Activated CD4-positive, CD25-positive, alpha-beta regulatory T cell treated with anti-CD3 and anti-CD28 coated beads, Interleukin-2, amount 50 U/mL, for 16 hours (primary cell): ENCODE measurements at places on chromosomes 3 and 15.

DNA sequence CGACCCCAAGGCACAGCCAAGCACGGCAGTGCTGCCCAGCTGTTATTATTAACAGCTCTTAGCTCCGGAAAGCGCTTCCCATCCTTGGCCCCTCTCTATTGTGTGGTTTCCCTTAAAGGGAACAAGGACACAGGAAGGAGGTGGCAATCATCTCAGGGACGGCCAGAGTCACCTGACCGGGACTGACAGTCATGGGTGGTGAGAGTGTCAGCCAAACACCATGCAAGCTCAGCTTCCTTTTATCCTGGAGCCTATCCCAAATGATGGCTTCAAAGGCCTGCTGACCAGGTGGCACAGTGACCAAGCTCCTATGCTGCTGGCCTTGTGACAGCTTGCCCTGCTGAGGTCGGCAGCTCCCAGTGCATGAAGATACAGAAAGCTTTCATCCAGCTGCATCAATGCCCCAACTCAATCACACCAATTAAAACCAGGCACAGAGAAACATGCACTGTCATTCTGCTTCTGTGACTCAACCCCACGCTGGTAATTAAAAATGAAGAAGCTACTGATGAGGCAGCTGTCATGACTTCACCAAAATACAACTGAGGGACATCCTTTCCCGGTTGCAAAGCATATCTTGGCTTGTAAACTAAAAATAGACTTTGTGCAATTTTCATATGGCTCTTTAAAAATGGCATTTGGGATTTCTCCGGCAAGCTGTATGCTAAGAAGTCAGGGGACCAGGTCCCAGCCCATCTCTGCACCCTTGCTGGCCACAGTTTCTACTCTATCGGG lies 34.0 kb downstream of the PCSK6 start:
- DNase-seq: no peak

DNA sequence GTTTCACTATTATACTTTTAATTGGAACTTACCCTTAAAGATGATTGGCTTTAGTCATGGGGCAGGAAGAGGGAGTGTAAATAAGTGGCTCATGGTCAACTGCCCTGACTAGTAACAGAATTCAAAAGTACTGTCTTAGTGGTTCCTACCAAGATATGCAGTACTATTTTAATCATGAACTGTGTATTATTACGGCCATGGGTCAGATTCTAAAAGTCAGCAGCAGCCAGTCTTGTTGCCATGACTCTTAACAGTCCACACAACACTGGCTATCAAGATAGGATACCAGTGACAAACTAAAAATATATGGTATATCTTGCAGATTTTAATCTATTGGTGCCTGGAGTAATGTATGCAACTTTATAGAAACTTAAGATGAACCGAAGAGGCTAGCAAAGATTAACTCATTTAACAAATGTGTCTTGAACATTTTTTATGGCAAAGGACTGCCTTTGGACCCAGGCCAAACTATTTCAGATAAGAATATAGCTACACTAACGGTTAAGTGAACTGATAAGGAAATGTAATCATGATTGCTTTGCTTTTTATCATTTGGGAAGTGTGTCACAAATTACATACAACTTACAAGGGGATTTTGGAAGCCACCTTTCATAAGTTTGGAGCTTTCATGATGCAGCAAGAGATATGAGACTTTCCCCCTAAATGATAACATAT lies 163.7 kb downstream of the TCF12 start:
- DNase-seq: no peak

DNA sequence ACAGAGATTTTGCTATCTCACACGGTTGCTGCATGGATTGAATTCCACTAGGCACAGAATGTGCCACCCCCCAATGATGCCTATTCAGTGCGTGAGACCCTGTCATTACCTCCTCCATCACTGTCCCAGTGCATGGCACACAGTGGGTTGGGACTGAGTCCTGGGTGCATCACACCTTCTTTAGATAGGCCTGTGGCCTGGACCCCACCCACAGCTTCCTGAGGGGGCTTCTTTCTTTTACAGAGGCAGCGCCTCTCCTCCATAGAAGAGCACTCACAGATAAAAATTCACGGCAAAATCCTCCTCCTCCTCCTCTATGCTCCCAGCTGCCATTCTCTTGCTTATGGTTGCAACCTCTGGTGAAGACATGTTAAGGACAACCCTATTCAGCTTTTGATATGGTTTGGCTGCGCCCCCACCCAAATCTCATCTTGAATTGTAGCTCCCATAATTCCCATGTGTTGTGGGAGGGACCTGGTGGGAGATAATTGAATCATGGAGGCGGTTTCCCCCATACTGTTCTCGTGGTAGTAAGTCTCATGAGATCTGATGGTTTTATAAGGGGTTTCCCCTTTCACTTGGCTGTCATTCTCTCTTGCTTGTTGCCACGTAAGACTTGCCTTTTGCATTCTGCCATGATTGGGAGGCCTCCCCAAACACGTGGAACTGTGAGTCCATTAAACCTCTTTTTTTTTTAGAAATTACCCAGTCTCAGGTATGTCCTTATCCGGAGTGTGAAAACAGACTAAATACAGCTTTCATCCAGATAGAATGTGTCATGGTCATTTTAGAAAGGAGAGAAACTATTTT lies 147.6 kb downstream of the KLF13 start:
- no peak for DNase-seq

DNA sequence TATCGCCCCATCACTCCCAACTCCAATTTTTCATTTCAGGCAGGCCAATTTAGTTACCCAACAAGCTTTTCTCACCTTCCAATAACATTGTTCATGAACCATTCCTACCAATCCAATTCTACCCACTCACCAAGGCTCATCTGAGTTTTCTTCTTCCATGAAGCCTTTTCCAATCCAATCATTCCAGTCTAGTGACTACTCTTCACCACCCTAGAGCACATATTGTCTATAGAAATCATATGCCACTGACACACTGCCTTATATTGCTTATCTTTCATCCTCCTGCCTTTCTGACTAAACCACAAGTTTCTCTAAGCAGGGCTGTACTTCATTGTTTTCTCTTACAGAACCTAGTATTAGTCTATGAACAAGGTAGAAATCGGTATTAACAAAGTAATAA lies 11.4 kb downstream of the CCDC14 start:
- no peak for DNase-seq

DNA sequence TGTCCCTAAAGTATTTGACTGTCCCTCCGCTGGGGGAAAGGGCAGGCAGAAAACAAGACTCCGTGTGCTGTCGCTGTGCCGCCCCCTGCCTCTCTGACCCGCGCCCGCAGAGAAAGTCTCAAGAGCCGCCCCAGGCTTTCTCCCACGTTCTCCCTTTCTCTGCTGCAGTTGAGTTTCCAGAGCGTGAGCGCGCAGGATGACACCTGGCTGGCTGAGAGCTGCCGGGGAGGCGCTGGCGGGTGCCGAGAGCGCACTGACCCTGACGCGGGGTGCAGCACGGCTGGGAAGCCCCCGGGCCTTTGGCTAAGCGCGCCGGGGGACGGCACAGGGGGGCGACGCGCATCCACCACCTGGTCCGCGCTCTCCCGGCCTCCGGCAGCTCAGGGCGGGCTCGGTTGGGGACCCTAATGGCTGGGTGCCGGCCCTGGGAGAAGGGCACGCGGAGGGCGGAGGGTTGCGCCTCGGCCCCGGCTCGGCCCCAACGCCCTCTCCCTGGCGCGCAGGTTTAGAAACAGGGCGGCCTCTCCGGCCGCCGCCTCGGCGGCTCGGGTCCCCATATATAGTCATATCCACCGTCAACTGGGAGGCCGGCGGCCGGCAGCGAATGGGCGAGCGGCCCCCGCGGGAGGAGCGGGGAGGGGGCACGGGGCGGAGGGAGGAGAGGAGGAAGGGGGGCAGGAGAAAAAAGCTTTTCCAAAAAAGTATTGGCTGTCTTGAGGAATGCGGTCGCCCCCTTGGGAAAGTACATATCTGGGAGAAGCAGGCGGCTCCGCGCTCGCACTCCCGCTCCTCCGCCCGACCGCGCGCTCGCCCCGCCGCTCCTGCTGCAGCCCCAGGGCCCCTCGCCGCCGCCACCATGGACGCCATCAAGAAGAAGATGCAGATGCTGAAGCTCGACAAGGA lies at the start of gene TPM1:
Gene TPM1, plus strand, starts transcription at position 774 of the 903 bp plus-strand sequence. Its CDS starts 83 bp downstream, at position 857.
- DNase-seq: no peak

DNA sequence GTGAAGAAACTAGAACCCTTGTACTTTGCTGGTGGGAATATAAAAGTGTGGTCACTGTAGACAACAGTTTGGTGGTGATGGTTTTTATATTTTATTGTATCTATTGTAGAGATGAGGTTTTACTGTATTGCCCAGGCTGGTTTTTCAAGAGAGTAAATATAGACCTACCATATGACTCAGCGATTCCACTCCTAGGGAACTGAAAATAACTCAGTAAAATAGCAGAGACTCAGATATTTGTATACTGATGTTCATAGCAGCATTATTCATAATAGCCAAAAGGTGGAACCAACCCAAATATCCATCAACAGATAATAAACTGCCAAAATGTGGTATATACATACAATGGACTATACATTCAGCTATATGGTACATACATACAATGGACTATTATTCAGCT lies 68.8 kb upstream of the IL12A start:
- no peak for DNase-seq

GRCh38 chr3:112314649-112315048 lies 18.3 kb upstream of the CD200 start:
- no peak for DNase-seq

DNA sequence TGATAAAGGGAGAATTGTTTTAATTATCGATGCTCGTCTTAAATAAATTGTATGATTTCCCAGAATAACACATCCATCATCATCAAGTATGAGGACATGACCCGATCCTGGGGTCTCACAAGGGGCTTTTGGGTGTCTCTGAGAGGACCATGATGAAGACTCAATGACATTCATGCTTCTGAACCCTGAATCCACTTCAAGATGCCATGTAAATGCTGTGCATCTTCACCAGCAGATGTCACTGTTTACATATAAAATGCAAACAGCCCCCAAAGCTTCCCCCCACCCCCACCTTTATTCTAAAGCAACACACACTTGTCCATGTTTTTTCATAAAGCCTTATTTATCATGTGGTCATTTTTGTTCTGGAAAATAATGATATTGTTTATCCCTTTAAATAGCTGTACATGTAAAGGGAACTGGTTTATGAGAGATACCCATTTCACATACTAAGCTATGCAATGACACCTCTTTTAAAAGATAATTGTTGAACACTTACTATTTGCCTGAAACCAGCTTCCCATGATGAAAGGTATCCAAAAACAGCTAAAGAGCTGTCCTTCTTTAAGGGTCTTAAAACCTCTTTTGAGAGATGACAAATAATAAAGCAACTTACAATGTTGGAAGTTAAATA lies 69.7 kb upstream of the UBE3A start:
- no peak for DNase-seq

- no peak for DNase-seq
Measured at GRCh38 chr3:169669816-169670215, 6.3 kb upstream of the MECOM start.

DNA sequence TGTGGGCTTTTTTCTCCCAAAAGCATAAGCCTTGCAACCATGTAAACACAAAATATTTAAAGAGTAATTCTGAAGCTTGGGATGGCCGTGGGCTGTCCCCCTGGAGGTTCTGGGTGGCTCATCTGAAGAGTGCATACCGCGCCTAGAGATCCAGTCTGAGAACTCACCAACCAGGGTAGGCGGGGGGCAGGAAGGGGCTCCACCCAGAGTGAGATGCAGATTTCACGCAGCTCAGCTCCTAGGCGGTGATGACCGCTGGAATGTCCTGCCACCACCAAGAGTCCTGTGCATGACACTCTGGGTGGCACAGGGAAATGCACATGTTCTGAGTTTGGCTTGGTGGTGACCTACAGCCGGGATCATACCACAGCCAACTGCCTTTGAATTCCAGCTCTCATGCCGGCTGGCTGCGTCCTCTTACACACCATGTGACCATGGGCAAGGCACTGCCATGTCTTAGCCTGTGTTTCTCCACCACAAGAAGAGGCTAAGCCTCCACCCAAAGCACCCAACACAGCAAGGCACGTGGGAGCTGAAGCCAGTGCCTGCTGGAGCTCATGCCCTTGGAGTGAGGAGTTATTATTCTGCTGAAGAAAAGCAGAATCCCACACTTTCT lies 125.1 kb upstream of the IQSEC1 start:
- no peak for DNase-seq

GRCh38 chr3:127588806-127589577 lies 1.5 kb downstream of the TPRA1 start:
- DNase-seq: no peak

DNA sequence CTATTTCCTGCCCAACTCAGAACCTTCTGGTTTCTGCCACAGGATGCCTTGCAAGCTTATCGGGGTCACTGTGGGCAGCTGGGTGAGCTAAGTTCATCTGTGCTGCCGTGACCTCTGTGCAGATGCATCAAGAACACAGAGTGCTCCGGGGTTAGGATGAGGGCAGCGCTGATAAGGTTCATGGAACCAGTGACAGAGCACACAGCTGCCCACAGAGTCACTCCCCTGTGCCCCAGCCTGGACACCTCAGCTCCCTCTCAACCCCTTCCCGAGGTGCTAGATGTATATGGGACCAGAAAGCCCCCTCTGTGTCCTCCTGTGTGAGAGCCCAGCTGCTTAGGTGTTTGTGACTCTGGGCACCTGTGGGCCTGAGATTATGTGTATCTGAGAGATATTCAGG lies 15.8 kb upstream of the ALAS1 start:
- no peak for DNase-seq

- DNase-seq: no peak
Measured at GRCh38 chr3:122268257-122269024, 56.6 kb upstream of the CSTA start.

GRCh38 chr3:5726621-5727020 lies 539.1 kb downstream of the EDEM1 start:
- no peak for DNase-seq

- DNase-seq: no peak
Measured at GRCh38 chr3:158105710-158106253, 438 bp downstream of the SHOX2 start.

DNA sequence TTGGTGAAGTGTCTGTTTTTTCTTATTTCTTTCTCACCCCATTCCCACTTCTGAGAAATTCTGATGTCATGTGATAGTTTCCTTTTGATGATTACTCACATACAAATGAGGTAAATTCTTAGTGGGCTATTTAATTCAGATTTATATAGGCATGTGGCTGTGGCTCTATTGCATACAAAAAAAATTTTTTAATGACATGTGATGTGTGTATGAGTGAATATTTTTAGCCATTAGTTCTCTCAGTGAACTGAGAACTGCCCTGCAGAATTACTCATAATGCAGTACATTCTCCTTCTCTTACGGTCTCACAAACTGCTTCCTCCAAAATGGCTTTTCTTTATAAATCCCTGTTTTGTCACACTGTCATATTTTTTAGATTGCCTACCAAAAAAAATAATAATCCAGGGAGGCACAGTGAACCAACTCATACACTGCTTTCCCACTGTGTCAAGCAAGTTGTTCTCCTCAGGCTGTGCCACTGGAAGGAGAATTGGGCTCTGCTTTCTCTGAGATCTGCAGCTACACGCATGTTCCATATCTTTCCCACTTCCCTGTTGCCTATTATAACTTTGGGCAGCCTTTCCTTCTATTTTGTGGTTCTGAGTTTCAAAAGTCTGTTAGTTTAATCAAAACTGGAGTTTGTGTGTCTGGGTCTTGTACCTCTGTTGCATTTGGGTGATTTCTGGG lies 415.7 kb upstream of the THBS1 start:
- no peak for DNase-seq

- DNase-seq: no peak
Measured at GRCh38 chr3:157094751-157095480, 65.0 kb downstream of the CCNL1 start.

- DNase-seq: no peak
Measured at GRCh38 chr3:147424581-147425387, 15.6 kb downstream of the ZIC1 start.
